CD8-positive, alpha-beta memory T cell (primary cell): ENCODE measurements at places on chromosomes 7 and 10.
A peak's percentile ranks its signal among the peaks of the same experiment; 100 is the strongest.

GRCh38 chr10:68224810-68225209 lies 7.1 kb downstream of the ATOH7 start:
- DNase-seq = no peak

- no peak for DNase-seq
Measured at GRCh38 chr7:46814516-46815250, 767.2 kb downstream of the TNS3 start.

GRCh38 chr7:70135656-70136055 lies 537.4 kb downstream of the AUTS2 start:
- no peak for DNase-seq

DNA sequence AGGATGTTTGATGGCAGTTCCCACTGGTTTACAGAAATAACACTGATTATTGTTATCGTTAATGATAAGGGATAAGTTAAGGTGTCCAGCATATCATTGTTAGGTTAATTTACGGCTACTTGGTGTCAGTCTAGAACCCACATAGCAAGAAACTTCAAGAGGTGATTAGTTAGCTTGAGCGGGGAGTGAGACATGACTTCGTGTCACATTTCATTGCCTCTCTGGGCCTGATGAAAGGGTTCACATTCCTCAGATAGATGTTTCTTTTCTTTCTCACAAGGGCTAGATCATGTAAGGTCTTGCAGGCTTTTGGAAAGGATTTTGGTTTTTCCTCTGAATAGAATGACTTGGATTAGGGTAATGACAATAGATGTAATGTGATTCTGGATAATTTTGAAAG lies 26.7 kb downstream of the WAC start:
- no peak for DNase-seq

- DNase-seq = no peak
Measured at GRCh38 chr10:103353281-103353680, 2.3 kb upstream of the PCGF6 start.

DNA sequence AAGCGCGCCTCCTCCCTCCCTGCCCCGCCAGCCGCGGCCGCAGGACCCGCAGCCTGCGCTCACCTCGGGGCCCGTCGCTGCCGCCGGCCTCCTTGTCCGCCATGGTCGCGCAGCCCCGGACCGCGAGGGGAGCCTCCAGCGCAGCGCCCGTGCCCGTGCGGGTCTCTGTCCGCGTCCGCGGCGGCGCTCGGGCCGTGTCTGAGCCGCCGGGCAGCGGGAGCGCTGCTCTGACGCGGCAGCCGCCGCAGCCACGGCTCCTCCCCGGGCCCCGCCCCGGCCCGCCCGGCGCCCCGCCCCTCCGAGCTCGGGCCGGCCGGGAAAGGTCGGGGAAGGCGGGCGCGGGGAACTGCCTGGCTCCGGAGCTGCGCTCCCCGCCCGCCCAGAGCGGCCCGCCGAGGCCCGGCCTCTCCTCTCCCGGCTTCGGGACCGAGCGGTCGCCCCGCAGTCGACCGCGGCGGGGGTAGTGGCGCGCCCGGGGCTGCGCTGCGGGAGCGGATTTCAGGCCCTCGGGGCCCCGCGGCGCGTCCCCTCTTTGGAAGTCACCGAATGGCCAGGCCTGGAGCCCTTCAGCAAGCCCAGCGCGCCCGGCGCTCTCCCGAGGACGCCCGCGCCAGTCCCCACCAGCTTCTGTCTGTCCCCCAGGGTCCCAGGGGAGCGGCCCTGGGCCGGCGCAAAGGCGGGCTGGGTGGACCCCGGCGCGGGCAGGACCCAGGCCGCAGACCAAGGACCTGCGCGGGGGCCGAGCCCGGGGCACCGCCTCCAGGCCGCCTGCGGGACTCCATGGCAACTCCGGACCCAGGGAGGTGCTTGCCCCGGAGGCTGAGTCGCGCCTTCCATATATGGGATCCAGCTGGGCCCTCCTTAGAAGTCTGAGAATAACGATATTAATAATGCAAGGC lies at the start of gene HSPA12A:
HSPA12A (minus strand) TSS at position 200 of the 899 bp plus-strand sequence; CDS start at position 103, 97 bp downstream.
- DNase-seq = peak; percentile 5

DNA sequence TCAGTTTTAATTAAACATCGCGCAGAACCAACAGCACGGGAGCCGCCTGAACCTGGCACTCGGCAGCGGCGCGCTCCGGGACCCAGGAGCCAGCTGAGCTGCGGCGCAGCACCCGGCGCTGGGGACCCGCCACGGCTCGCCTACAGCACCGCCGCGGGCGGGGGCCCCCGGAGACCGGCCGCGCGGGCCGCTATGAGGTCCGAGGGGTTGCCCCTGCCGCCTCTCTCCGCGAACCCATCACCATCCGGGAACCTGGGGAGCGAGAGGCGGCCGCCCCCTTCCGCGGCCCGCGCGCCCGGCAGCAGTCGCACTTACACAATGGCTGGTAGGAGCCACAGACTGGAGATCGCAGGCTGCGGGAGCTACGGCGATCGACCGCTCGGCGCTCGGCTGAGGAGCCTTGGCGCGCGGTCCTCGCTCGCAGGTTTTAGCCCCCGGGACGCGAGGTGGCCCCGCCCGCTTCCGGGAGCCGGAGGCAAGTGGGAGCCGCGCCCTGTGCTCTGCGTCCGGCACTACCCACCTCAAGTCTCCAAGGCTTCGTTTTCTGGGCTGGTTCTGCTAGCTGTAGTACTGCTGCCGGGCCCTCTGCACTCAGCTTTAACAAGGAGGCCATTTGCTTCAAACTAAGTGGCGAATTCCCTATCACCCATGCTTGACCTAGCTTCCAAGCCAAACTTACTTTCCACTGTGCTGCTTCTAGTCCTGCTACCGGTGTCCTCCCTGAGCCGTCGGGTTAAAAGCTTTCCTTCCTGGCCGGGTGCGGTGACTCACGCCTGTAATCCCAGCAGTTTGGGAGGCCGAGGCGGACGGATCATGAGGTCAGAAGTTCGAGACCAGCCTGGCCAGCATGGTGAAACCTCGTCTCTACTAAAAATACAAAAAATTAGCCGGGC lies at the start of gene TPK1:
TPK1 (minus strand) TSS at position 402 of the 893 bp plus-strand sequence. CDS start 451 bp downstream, outside the sequence.
- peak; percentile 83 for DNase-seq
